ENCODE measurements at places on chromosomes 2 and 18. TPM values are rescaled to one million over a fixed set of nuclear protein-coding genes. Genes with fewer than 3 reads are reported as not detected.

DNA sequence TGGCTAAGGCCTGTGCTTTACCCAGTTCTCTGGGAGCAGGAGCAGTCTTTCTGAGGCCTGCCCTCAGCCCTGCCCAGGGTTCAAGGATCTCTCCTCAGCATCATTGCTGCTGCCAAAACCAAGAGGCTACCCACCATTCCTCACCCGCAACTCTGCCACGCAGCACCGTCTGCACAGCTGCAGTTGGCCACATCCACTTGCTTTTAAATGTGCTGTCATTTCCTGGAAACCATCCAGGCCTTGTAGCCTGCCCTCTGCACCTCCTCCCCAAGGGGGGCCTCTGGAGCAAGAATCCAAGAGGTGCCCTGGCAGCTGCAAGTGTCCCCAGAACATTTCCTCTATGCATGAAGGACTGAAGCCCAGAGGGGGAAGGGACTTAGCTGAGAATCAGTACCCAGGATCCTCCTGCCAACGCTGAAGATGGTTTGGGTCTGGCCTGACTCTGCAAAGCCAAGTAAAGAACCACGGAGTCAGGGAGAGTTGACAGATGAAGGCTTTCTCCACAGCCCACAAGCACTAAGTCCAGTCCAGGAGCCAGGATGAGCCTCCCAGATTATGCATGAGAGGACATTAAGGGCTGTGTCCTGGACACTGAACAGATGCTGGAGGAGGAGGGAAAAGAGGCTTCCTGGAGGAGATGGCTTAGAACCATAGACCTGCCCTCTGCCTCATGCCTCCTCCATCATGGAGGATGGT is 14.9 kb downstream of the EMX1 start:
- DNase-seq = no peak

- peak; percentile 77 for DNase-seq
Observed at GRCh38 chr18:41326311-41326710, 628.7 kb upstream of the PIK3C3 start.

- no peak for DNase-seq
Observed at GRCh38 chr2:64111426-64111825, 32.8 kb downstream of the PELI1 start.

DNA sequence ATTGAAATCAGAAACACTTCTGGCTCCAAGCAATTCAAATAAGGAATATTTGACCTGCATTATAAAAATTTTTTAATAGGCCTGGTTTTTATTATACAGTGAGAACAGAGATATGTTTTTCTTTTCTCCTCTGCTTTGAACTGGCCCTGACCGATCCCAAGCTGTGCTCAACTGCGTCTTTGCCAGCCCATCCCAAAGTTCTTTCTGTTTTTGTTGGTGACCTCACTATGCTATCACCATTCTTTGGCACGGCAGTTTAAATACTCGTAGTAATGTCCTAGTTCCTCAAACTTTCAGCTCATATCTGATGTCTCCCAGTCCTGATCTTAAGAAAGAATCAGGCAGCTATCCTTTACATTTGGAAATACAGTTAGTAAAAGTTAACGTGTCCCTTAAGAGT is 42.3 kb upstream of the NETO1 start:
- no peak for DNase-seq

DNA sequence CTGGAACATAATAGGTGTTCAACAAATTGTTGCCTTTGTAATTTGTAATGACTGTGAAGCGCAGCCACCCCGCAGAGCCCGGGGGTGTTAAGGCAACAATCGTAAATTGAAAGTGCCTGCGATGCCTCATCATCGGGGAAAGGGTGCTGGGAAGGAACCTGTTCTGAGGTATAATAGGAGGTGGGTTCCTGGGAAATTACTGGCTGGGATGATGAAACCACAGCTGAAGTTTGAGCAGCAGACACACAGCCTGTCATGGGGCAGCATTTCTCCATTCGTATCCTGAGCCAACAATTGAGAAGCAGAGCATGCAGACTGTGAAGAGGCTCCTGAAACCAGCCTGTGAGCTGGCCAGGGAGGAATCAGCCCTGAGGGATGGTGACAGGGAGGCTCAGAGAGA is 404.0 kb upstream of the MYT1L start:
- no peak for DNase-seq

- DNase-seq = no peak
Observed at GRCh38 chr2:136572335-136572734, 193.0 kb upstream of the THSD7B start.

- DNase-seq = no peak
Observed at GRCh38 chr18:23981369-23981980, 33.1 kb upstream of the TTC39C start.

GRCh38 chr2:228469721-228470120 is 288.2 kb upstream of the SPHKAP start:
- no peak for DNase-seq

DNA sequence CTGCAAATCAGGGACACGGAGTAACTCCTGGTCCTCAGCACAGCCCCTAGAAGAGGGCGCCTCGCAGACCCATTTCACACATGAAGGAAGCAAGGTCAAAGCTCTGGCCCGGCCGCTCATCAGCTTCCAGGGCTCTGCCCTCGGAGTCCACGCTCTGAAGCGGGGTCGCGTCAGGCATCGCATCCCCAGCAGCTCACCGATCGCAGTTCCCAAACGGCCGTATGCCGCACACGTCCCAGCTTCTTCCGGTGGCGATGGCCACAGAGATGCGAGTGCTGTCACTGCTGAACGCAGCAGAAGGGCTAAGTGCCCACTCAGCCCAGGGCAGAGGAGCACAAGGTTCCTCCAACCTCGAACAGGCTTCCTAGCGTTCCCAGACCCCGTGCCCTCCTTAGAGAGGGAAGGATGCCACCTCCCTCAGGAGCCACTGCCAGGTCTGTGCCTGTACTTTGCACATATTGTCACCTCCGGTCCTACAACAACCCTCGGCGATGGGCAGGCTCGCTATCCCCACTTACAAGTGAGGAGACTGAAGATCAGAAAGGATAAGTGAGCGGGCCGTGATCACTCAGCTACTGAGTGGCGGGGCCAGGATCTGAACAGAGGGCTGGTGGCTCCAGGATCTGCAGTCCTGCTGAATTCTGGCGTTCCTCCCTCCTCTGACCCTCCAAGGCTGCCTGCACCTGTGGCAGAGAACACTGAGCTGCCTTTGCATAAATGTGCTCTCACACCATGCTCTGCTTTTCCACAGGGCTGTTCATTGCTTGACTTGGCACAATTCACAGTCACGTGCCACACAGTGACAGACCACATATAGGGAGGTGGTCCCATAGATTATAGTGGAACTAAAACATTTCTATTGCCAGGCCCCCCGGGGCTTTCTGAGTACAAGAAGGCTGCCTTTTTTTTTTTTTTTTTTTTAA is 71.4 kb downstream of the COPS8 start:
- DNase-seq = no peak

DNA sequence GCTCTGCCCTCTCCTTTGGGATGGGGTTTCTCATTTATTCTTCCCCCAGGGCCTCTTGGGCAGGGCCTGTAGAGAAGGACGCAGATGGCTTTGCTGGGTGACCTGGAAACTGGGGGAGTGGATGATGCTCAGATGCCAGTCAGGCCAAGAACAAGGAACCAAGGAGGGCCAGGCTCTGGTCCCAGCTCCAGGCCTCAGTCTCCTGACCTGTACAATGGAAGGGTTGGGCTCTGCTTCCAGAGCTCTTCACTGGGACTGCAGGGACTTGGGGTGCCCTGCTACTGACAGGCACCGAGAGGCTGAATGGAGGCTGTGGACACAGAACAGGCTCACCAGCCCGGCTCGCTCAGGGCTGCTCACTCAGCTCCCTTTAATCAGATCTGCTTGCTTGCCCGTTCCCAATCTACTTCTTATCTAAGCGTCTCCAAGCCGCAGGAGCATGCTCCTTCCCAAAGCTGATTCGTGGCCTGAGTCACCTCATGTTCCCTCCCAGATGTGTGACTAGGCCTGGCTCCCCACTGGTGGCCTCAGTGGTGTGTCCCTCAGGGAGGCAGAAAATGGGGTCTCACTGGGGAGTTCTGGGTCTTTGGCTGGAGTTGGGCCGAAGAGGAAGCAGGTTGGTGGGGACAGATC is 82.6 kb upstream of the ODC1 start:
- no peak for DNase-seq

GRCh38 chr2:105375001-105375561 is 23.8 kb downstream of the FHL2 start:
- no peak for DNase-seq

Gene DPP4
- total RNA-seq = 78.9 TPM

GRCh38 chr2:231515603-231516002 is 14.6 kb downstream of the NMUR1 start:
- DNase-seq = no peak

DNA sequence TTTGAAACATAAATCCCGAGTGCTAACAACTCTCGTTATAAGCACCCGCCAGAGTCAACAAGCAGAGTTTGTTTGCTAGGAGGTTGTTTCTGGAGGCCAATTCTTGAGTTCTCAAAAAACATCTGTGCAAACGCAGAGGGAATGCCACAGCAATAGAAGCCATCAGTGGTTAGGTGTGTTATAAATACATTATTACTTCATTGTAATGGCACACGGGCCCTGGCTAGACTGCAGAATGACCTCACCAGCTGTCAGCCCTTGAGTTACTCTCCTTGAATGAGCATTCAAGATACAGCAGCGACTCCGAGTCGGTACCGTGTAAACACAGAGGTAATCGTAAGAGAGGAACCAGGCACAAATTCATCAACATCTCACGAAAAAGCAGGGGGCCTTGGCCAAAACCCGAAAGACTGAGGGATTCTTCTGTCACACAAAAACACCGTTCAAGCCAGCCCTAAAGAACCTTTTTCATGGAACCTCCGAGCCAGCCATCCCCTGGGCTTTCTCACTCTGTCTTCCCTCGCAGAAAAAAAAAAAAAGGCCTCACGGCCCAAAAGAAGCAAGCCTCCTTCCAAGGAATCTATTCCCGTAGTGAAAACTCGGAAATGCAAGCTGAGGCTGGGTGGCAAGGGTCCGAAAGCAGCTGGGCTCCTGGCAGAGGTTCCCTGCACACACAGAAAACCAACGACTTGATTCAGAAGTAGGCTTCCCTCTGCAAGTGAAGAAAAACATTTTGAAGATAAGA is 133.7 kb upstream of the MEIS1 start:
- no peak for DNase-seq

- DNase-seq = no peak
Observed at GRCh38 chr2:218870984-218871344, 9.7 kb upstream of the WNT10A start.

GRCh38 chr2:231714639-231715498 is 6.5 kb downstream of the PTMA start:
- DNase-seq = no peak

Gene CCDC68
- 2.7 TPM for total RNA-seq

Gene ASB18
- total RNA-seq = not detected

Gene GPAT2
- total RNA-seq = 1.6 TPM

- no peak for DNase-seq
Observed at GRCh38 chr18:63182310-63182772, 137.2 kb downstream of the BCL2 start.

Gene SETBP1
- 3.4 TPM for total RNA-seq

- DNase-seq = no peak
Observed at GRCh38 chr18:48820483-48821250, 130.1 kb downstream of the SMAD7 start.

- no peak for DNase-seq
Observed at GRCh38 chr18:12531749-12532148, 124.0 kb downstream of the PRELID3A start.

Gene DSC1
- total RNA-seq = not detected

- no peak for DNase-seq
Observed at GRCh38 chr2:138877421-138877820, 97.2 kb upstream of the NXPH2 start.

Gene CPS1
- total RNA-seq = 3.8 TPM

DNA sequence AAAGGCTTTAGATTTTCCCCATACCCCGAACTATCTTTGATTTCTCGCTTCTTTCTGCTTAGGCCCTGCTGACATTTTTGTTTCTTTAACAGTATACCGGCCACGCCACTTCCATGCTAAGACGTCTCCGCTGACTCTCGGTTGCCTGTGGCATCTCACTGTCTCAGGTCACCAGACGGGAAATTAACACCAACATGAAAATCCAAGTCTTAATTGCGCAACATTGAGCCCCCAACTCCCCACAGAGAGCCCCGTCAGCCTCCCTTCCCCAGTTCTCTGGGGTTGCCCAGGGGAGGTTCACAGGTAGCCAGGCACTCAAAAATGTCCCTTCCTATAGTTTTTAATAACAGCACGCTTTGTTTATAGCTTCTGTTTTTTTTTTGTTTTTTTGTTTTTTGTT is 30.2 kb downstream of the CD8B2 start:
- no peak for DNase-seq

Gene NPPC
- total RNA-seq = not detected

DNA sequence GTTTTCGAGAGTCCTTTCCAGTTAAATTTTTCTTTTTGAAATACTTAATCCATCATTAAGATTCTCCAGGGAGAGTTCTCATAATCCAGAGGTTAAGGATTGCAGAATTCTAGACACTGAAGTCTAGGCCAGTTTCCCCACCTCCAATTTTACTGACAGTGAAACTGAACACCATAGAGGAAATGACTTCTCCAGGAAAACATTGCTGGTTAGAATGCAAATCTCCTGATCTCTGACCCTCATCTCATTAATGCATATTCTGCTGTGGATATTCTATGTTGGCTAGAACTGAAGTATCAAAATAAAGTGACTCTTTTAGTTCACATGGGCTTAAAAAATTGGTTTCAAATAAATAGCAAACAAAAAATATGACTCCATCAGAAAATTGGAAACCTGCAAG is 105.8 kb upstream of the UGP2 start:
- no peak for DNase-seq

Gene NDUFV2
- total RNA-seq = 93.3 TPM

- DNase-seq = no peak
Observed at GRCh38 chr18:32851936-32852335, 79.1 kb upstream of the KLHL14 start.

GRCh38 chr2:128635361-128635900 is 316.8 kb upstream of the HS6ST1 start:
- no peak for DNase-seq

GRCh38 chr2:128270672-128271596 is 47.7 kb downstream of the HS6ST1 start:
- no peak for DNase-seq

Gene LRRTM1
- total RNA-seq = 3.7 TPM

- DNase-seq = no peak
Observed at GRCh38 chr2:223865124-223865523, 27.7 kb upstream of the AP1S3 start.

All from kidney epithelial cell (primary cell).